Stimulated activated naive CD4-positive, alpha-beta T cell treated with Interleukin-2 at 50 U/mL for 16 hours (primary cell): ENCODE measurements at places on chromosomes 4 and X.

GRCh38 chr4:26384380-26385057, 63.7 kb downstream of the RBPJ start:
- no peak for DNase-seq

DNA sequence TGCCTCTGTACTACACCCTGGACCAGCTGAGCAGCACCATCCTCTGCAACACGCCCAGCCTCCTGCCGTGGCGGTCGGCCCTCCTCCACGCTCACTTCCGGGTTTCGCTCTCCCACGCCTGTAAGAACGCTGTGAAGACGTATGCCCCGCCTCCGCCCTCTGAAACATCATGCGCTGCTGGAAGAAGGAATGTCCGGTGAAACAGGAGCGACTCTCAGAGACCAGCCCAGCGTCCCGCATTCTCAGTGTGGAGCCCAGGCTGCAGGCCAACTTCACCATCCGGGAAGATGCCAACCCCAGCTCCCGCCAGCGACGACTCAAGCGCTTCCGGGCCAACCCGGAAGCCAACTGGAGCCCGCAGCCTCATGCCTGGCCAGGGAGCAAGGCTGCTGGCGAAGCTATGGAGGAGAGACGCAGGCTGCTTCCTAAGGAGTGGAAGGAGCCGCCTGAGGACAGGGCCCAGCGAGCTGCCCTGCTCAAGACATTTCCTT, 186.1 kb upstream of the SLITRK2 start:
- DNase-seq = no peak

DNA sequence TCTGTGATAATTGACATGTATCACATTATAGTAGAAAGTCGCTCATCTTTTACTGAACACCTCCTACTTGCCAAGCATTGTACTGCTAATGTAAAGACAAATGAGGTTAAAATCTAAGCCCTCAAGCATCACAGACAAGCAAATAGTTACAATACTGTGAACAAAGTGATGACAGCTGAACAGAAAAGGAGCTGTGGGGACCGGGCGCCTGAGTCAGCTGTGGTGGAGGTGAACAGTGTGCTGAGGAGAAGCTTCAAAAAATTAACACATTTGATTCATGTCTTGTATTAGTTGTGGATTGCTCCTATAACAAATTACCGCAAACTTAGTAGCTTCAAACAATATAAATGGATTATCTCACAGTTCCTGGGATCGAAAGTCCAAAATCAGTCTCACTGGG, 124.3 kb downstream of the MAPK10 start:
- DNase-seq = no peak

GRCh38 chr4:98674404-98675173, 16.2 kb upstream of the TSPAN5 start:
- DNase-seq = no peak

DNA sequence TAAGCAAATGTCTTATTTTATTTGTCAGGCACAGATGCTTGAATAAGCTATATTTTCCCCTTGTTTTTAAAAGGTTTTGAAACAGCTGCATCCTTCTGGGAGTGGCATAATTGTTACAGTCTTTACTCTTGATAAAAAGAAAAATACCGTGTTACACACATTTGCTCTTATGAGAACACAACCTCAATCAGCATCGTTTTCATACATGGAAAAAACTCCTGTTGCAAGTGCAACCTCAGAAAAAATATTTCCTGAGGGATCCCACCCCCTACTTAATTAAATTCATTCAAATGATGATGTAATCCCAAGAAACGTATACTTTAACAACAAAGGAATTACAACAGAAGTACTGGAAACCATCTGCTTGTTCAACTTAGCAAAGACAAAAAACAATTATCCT, 58.6 kb downstream of the SMAD1 start:
- DNase-seq = no peak

DNA sequence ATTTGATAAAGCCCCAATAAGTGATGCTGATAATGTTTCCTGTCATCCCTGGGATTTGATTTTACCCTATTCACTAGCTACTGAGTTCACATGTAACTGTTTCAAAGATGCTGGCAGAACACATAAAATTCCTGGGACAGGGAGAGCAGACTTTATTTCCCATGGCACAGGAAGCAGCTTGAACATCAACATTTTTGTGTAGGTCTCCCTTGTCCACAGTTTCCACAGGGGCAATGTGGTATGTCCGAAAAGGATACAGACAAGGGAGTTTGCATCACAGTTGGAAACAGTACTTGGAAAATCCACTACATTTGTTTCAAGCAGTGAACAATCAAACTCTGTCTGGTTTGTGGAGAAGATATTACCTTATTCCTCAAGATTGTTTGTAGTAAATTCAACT, 129.2 kb upstream of the KLHL4 start:
- no peak for DNase-seq

DNA sequence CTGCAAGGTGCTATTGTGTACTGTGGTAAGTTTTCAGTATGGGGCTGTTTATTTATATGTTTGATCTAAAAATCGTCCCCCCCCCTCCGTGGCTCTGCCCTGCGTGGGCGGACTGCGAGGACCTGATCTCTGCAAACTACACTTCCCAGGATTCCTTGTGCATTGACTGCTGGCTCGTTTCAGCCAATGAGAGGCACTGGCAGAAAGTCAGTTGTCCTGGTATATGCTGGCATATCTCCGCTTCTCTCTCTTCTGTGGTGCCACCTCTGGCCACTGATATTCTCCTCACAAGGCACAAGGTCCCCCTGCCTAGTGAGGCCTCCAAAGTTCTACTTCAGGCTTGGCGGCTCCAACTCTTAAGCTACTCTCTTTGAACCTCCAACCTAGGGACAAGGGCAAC, 168.8 kb upstream of the ZFP42 start:
- DNase-seq = no peak

GRCh38 chr4:168051526-168051925, 40.8 kb upstream of the ANXA10 start:
- DNase-seq = no peak

- DNase-seq = no peak
These were observed 41.8 kb downstream of the SMS start for GRCh38 chrX:21982311-21982710.
